Stimulated activated CD4-positive, alpha-beta T cell treated with anti-CD3 and anti-CD28 coated beads, TNF-alpha, amount 100 ng/mL, for 1 hour (primary cell): ENCODE measurements at places on chromosomes 12 and 14.

- DNase-seq, result no peak
Observed at GRCh38 chr14:103164006-103164405, 40.7 kb downstream of the TNFAIP2 start.

- no peak for DNase-seq
Observed at GRCh38 chr14:51333901-51334521, 94.0 kb downstream of the TMX1 start.

GRCh38 chr12:98656289-98657101 is 11.4 kb downstream of the APAF1 start:
- DNase-seq, result no peak

GRCh38 chr12:116263844-116264243 is 13.6 kb downstream of the MED13L start:
- DNase-seq, result no peak

DNA sequence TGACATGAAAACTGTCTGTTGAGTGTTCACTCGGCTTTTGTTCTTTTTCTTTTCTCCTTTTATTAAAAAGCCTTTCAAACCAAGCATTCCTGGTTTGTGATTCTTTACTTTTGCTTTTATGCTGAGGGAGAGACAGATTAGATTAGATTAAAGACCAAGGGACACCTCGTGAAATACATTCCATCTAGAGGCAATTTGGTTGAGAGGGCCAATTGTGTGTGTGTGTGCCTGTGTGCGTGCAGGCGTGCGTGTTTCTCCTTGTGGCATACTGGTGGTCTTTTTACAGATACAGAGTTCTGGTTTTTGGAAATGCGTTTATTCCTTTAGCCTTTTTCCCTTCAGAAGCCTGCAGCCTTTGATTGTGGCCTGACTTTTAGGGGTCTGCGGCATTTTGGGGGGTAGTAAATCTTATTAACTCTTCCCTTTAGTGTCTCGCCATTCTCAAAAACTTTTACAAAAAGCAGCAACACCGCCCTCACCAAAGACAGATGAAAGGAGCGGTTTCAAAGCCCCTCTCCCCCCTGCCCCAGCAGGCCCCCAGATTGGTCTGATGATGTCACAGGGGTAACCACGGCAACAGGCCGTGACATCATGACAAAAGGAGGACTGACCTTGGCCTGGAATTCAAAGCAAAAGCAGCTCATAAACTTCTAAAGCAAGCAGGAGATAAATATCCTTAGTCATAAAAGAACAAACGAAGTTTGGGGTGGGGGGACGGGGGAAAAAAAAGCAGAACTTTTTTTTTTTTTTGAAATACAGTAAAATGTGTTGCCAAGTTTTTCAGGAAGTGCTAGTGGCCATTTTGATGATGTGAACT is 84.1 kb upstream of the TBX3 start:
- DNase-seq, result no peak

DNA sequence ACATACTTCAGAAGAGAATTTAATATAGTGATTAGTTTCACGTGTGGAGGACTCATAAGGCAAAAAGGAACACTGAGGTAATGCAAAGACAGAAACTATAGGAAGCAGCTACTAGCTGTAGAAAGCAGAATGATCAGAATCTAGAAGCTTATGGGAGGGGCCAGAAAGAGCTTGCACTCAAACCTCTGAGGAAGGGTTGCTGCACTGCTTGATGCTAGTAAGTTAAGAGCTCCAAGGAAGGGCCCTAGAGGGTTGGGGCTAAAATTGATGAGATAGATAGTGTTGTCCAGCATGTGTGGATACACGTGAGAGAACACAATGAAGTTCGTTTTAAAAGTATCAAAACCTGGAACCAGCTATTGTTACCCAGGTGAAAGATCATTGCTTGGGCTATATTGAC is 311.1 kb downstream of the SLC6A15 start:
- no peak for DNase-seq

DNA sequence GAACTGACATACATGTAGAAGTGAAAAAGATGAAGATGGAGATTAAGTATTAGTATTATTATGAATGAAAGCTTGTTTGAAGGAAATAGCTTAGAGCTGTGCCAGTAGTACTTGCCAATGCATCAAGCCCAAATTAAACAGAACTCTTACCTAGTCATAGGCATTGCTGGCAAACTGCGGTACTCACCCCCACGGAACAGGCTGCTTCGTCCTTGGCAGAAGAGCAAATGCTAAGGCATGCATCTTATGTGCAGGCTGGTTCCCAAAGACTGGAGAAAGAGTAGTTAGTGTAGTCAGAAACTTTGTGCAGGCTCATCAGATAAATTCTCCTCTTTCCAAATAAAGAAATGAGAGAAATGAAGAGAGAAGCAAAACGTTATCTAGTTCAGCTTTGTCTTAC is 134.8 kb downstream of the CCDC59 start:
- DNase-seq, result no peak

DNA sequence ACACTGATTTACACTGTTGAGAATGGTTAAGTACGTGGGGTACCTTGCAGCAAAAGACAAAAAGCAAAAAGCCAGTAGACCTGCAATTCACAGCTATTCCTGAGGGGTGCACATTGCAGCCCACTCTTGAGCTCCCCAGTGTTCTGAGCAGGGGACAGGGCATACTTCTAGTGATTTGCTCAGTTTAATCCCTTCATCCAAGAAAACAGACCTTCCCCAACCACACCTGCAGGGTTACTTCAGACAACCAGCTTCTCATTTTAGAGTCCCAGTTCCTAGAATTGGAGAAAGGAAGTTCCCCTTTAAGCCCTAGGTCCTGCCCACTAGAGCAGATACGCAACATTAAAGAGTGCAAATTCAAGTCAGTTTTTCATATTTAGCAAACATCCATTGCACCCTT is 3.6 kb upstream of the WSB2 start:
- no peak for DNase-seq

DNA sequence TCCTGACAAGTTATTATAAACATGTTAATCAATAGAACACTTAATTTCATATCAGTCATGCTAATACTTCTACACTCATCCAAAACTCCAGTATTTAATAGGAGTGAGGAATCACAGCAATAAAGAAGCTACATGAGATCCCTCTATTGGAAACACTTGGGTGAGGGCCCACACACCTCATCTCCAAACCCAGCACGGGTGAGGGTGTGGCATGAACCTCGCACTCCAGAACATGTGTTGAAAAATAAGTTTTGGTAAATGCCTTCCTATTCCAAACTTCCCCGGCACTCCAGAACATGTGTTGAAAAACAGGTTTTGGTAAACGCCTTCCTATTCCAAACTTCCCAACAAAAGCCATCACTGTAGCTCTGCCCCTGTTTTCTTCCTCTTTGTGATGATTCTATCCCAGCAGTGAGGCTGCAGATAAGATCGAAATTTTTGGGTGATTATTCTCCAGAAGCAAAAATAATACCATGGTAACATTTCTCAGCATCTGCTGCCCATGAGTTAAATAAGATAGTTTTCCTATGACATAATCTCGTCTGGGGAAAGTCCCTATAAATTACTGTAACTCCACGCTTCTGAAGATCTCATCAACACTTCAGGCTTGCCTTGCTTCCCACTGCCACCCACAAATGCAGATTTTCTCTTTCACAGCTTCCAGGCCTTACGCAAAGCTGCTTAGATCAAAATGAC is 24.4 kb upstream of the PTPRB start:
- DNase-seq, result no peak

DNA sequence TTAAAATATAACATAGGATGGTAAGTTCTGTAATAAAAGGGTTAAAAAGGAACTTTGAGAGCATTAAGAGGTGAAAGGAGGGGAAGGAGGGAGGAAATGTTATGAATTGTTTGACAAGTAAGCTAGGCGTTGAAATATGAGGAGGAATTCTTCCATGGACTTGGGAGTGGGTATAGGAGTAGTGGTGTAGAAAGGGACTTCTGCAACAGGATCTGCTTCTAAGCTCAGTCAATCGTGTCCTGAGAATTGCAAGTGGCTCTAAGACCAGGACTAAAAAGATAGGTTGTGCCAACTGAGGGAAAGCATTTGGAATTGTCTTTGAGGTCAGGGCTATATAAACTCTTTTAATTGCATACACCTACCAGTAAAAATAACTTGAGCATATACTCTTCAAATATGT is 74.1 kb upstream of the SLC38A2 start:
- no peak for DNase-seq
